Placental epithelial cell (primary cell): ENCODE measurements at places on chromosomes 11 and 22. TPM values are rescaled to one million over a fixed set of nuclear protein-coding genes. Genes with fewer than 3 reads are reported as not detected.

The OR5P2 gene
- 0.79 and 4.4 TPM in 2 replicates for total RNA-seq

The GLYAT gene
- 0.65 TPM in 1 of 2 replicates, not detected in the other for total RNA-seq

The LARGE2 gene
- under 0.01 and 0.22 TPM in 2 replicates for total RNA-seq

The LUZP2 gene
- total RNA-seq: 0.87 and 2.4 TPM in 2 replicates

The ANO1 gene
- 36.7 and 39.7 TPM in 2 replicates for total RNA-seq

The WT1 gene
- total RNA-seq: under 0.01 TPM in 1 of 2 replicates, not detected in the other

The DNAJB7 gene
- not detected in 2 replicates for total RNA-seq

The IGLL1 gene
- not detected in 2 replicates for total RNA-seq

The TXNRD2 gene
- total RNA-seq: 21.6 and 30.7 TPM in 2 replicates

The PGA5 gene
- total RNA-seq: not detected in 2 replicates

The SCGB1C1 gene
- not detected in 2 replicates for total RNA-seq

The GAL3ST1 gene
- total RNA-seq: 0.39 and 1.3 TPM in 2 replicates
